ENCODE measurements at places on chromosomes 11 and 22.

- DNase-seq: no peak
Measured at GRCh38 chr11:3950996-3951660, 95.7 kb downstream of the STIM1 start.

DNA sequence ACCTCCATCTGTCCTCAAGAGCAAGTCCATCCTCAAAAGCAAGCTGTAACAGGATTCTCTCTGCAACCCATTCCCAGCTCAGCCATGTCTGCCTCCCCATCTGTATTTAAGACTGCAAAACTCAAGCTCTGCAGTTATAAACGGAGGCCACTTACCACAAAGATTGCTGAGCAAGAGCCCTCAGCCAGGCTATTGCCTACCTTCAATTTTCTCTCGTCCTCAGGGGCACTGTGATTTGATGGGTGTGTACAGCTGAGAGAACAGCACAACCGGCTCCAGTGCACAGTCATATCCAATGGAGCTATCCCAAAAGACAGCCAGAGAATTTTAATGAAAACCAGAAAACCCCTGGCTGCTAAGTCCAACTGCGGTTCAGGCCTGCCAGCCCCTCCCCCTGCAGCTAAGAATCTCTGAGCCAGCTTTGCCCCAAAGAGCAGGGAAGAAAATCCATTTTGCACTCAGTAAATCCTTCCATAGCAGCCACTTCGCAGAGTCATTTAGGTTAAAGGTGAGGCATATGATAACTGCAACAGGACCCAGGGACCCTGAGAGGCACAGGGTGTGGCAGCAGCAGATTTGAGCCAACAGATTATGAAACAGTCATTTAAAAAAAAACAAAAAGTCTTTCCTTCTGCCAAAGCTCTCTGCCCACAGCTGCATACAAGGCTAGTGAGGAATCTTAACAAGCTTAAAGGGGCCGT, 37.6 kb downstream of the RAB30 start:
- peak; percentile 39 for DNase-seq

- DNase-seq: no peak
Measured at GRCh38 chr11:78929906-78930220, 355.2 kb upstream of the NARS2 start.

- no peak for DNase-seq
Measured at GRCh38 chr11:48031602-48032001, 51.2 kb downstream of the PTPRJ start.

DNA sequence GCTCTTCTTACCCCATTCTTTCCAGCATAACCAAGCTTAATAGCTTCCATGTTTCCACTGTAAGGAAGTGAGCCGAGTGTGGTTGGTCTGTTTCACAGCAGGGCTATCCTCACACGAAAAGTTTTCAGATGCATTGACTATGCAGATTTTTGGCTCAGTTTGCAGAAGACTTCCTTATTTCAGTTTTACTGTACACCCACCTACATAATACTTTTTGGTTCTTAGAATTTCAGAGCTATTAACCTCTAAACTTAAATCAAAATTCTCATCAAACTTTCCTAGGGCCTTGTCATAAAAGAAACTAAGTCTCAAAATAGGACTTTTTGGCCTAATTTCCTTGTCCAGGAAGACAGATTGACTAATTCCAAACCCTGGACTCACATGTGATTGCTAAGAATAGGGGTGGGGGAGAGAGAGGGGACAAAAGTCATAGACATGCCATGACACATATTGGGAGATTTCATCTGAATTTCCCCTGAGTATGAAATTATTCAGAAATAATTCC, 7.3 kb upstream of the EHF start:
- DNase-seq: no peak

DNA sequence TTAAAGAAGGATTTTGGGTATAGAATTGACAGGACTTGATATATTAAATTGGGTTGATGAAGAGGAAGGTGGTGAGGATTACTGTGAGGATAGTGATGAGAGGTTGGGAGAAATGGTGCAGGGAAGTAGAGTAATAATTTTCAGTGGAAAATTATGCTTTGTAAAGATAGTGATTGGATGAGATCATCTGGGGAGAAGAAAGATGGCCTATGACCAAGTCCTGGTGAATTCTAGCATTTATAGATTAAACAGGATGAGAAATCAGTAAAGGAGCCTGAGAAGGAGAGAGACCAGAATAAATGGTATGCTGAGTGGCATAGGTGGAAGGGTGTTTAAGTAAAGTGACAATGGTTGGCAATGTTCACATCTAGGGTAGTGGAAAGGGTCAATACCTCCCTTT, 15.0 kb downstream of the IPO7 start:
- DNase-seq: no peak

- peak; percentile 37 for DNase-seq
Measured at GRCh38 chr11:63907808-63908530, 9.0 kb downstream of the RCOR2 start.

DNA sequence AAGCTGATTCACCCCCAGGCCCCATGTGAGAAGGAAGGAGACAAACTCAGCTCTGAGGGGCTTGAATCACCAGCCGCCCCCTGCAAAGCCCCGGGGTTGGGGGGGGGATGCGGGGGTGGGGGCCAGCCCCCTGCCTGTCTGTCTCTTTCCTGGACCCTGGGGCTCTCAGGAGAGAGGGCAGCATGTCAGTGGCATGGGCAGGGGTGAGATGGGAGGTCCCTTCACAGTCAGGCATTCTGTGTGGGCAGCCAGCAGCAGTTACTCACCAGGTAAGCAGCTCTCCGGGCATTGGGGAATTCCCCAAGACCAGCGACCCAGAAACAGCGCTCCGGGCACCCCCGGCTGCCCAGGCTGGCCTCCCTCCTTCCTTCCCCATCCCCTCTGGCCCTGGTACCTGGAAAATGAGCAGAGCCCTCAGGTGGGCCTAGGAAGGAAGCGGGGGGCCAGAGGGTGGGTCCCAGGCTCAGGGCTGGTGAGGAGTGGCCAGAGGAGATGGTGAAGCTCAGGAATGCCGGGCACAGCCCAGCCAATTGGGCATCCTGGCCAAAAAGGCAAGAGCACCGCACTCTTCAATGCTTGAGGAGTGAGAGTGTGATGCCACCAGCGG, 4.2 kb upstream of the LIF start:
- no peak for DNase-seq

DNA sequence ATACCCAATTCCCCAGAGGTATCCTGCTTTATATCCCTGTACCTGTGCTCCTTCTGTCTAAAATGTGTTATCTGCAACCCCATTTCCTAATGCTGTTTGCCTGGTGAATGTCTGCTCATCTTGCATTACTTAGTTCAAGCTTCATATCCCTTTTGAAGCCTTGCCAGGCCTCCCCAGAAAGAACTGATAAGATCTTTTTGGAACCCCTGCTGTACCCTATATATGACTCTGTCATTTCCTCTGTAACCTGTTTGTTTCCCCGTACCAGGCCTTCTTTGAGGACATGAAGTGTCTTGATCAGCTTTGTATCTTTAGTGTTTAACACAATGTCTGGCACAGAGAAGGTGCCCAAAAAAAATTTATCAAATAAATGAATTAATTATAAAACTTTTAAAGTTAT, 77.6 kb downstream of the LIF start:
- no peak for DNase-seq

GRCh38 chr11:9527481-9528135, 45.9 kb upstream of the WEE1 start:
- DNase-seq: peak; percentile 19

GRCh38 chr22:44709881-44710392, 7.9 kb downstream of the PRR5 start:
- no peak for DNase-seq

DNA sequence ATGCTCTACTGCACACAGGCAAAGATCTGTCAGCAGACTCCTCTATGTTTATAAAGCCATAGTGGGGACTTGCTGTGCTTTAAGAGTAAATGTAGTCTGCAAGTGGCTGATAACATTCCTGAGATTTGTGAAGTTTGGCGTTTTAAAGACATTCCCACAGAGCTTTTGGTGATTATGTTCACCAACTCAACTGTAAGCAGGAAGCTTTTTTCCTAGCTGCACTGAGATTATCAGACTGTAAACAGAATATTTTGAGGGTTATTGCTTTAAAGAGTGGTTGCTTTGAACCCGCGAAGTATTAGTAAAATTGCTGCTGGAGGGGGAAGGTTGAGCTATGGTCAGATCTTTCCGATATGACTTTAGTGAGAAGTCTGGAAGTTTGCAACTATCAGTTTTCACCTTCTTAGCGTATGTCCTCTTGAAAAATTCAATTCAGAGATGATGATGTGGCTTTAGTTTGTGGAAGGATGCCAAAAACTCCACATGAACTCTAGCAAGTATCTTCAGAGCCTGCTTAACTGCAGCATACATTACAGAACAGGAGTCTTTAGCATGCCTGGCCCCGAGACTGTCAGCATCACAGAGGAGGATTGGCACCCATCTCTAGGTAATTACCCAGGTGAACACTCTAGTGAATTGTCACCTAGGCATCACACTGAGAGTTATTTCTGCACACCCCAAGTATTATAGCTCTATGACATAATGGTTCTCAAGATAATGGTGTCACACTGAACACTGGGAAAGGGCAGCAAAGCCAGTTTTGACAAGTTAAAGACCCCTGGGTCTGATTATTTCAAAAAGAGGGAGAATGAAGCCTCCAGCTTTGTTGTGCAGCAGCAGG, 89.9 kb downstream of the MTNR1B start:
- no peak for DNase-seq

DNA sequence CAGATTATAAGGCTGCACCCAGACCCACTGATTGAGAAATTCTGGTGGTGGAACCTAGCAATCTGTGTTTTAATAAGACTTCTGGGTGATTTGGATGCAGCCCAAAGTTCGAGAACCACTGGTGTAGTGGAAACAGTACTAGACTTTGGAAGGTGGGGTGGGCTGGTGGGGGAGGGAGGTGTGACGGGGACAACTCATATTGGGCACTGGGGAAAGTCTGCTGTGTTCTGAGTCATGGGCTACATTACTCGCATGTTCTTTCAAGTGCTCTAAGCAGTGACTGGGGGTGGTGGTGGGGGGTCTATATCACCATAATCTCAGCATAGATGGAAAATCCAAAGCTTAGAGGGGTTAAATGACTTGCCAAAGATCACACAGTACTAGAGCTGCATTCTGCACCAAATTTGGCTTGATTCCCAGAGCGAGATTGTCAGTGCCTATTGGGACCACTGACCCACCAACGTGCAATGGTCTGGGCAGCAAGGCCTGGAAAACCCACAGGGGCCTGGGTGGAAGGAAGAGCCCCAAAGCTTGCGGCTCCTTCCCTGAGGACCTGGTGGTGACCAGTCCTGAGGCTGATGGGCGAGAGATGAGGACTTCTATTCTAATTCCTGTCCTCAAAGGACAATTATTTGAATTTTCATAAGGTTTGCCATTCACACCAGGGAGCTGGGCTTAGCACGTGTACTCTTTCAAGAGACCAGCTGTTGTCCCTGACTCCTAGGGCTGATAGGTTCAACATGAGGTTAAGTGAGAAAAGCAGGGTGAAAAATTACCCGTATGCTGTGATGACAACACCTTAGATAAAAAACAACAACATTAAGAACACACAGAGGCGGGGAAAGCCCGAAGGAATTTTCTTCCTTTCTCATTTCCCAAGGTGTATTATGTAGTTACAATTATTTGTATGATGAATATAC, 77.5 kb upstream of the NARS2 start:
- DNase-seq: no peak

- DNase-seq: no peak
Measured at GRCh38 chr11:130522284-130522961, 74.0 kb downstream of the ADAMTS15 start.

DNA sequence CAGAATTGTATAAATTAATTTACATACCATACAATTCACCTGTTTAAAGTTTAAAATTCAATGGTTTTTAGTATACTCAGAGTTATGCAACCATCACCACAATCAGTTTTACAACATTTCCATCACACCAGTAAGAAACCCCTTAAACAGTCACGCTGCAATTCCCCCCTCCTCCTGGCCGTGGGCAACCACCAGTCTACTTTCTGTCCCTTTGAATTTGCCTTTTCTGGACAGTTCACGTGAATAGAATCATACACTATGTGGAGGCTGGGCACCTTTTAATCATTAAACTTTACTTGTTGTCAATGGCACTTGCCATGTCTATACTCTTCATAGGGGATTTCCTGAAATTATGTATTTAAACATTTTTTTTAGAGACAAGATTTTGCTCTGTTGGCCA, 20.1 kb upstream of the SWAP70 start:
- DNase-seq: no peak

- no peak for DNase-seq
Measured at GRCh38 chr11:115126515-115127208, 377.6 kb downstream of the CADM1 start.

GRCh38 chr11:109940816-109941215, 152.4 kb upstream of the ZC3H12C start:
- no peak for DNase-seq

GRCh38 chr22:49751318-49751965, 76.2 kb downstream of the BRD1 start:
- DNase-seq: no peak

- DNase-seq: no peak
Measured at GRCh38 chr11:120335556-120335907, 681 bp upstream of the ARHGEF12 start.

GRCh38 chr11:96015906-96016565, 92.1 kb upstream of the MTMR2 start:
- DNase-seq: no peak

DNA sequence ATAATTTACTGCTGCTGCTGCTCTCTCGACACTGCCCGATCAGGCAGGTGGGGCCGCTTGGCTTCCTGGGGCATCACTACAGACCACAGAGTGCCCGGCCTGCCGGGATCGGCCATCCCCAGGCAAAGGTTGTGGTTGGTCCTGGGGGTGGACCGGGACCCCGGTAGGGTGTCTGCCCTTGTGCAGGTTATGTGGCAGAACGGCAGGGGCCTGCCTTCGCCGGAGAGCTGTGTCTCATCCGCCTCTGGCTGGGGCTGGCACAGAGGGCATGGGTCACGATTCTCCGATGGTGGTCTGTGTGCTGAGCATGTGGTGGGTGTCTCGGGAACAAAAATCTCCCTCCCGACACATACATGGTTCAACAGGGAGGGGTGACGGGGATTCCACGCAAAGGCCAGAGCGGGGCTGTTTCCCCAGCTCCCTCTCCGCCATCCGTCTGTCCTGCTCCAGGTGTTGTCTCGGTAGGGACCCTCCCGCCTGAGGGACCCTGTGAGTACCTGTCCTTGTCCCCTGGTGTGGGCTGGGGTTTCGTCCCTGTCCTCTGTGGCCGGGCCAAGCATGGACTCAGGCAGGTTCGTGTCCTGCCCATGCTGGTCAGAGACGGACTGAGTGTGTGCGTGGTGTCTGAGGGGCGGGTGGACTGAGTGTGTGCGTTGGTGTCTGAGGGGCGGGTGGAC, 7.8 kb downstream of the GRAMD4 start:
- DNase-seq: no peak

GRCh38 chr11:65003282-65003681, 6.5 kb upstream of the BATF2 start:
- DNase-seq: no peak

- DNase-seq: peak; percentile 24
Measured at GRCh38 chr11:35487532-35488078, 37.8 kb downstream of the PAMR1 start.

GRCh38 chr11:117690484-117691217, 106.4 kb downstream of the DSCAML1 start:
- DNase-seq: no peak

GRCh38 chr11:112100462-112100861, 13.8 kb downstream of the SDHD start:
- no peak for DNase-seq

GRCh38 chr22:33330534-33330933, 272.4 kb upstream of the SYN3 start:
- DNase-seq: no peak

GRCh38 chr11:12085371-12086251, 24.8 kb upstream of the MICAL2 start:
- no peak for DNase-seq

GRCh38 chr11:62437616-62438015, 18.8 kb downstream of the SCGB1A1 start:
- DNase-seq: no peak

GRCh38 chr11:108092134-108092533, 29.2 kb upstream of the ACAT1 start:
- DNase-seq: no peak
